Stimulated activated CD8-positive, alpha-beta memory T cell treated with anti-CD3 and anti-CD28 coated beads, Interleukin-4, amount 100 ng/mL, for 4 hours (primary cell): ENCODE measurements at places on chromosomes 16 and 17.

- no peak for DNase-seq
Measured at GRCh38 chr17:17926840-17927449, 45.3 kb downstream of the TOM1L2 start.

DNA sequence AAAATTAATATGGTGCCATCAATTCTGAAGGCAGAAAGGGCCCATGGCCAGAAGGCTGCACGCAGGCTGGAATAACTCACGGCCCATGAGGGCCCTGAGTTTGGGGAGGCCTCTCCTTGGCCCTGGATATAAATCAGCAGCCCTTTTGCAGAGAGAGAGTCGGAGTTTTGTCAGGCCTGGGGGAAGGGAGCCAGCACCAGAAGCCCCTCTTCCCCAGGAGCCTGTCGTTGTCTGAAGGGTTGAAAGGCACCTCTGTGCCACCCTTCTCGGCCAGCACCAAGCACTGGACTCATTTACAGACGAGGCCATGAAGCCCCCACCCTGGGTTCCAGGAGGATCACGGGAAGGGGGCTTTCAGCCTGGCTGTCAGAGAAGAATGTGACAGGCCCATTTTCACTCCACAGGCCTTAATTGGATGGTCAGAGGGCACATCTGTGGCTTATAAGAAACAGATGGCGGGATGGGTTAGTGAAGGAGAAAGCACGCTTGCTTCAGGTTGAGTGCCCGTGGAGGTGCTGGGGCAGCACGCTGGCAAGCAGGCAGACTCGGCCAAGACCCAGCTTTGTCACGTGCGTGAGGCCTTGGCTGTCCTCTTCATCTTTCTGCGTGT is 140.6 kb downstream of the CLEC16A start:
- DNase-seq = no peak

DNA sequence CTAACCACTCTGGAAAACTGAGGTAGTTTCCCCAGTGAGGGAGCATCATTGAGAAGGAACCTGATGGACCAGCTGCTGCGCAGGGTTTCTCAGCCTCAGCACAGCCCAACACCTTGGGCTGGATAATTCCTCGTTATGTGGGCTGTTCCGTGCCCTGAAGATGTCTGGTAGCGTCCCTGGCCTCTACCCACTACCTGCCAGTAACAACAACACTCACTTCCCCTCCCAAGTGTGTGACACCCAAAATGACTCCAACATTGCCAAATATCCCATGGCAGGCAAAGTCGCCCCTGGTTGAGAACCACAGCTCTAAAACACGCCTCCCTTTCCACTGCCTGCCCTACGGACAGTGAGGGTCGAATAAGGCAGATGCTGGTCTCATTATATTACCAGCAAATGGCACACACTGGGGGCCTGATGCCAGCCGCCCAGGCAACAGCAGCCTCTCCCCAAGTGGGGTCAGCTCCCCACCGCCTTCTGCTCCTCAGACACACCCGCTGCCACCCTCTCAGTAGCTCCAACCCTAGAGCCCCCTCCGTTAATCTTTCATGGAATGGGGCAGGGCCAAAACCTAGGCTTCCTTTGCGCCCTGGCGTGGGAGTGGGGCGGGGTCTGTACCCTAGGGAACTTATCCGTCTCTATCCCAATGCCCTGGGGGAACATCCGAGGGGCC is 1.0 kb downstream of the RHBDF2 start:
- no peak for DNase-seq

DNA sequence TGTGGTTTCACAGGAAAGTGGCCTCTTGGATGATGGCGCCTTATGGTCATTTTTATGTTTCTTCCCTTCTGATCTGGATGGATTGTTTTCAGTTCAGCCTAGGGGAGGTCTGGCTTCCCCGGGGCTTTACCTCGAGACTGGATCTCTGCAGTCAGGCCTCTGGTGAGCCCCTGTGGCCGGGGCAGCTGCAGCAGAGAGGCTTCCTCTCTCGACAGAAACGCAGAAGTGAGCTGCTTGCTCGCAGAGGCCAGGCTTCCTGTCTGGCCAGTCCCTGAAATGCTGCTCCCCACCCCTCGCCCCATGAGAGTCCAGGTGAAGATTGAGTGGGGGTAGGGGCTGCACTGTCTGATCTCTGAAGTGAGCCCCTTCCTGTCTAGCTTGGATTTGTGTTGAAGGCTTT is 44.0 kb downstream of the PLCG2 start:
- DNase-seq = no peak

GRCh38 chr16:70781800-70782199 is 19.2 kb downstream of the VAC14 start:
- no peak for DNase-seq

DNA sequence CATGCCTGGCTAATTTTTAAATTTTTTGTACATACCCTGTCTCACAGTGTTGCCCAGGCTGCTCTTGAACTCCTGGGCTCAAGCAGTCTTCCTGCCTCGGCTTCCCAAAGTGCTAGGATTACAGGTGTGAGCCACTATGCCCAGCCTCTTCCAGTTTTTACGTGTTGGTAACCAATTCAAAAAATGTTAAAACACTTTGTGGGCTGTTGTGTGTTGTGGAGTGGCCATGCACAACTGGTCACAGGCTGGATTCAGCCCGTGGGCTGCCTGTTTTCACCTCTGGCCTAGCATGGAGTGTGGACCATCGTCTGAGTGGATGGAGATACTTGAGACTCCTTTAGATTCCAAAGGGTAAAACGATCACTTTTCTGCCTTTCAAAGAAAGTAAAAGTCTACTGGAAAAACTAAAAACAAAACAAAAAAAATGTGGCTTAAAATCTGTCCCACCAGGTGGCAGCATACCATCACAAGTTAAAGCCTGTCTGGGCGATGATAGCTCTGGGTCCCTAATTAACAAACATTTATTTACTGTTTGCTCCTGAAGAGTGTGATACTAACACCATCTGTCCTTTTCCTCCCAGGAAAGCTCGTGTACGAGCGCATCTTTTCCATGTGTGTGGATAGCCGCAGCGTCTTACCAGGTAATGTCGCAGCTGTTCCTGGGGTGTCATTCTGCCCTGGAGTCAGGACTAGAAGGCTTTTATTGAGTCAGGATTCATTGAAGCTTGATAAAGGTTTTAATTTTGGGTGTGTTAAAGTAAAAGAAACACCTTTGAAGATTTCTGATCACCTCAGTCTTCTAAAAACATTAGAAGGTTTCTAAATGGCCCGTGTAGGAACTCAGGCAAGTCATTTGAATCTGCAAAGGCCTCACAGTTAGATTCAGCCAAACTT is 45.8 kb downstream of the VPS35L start:
- no peak for DNase-seq

DNA sequence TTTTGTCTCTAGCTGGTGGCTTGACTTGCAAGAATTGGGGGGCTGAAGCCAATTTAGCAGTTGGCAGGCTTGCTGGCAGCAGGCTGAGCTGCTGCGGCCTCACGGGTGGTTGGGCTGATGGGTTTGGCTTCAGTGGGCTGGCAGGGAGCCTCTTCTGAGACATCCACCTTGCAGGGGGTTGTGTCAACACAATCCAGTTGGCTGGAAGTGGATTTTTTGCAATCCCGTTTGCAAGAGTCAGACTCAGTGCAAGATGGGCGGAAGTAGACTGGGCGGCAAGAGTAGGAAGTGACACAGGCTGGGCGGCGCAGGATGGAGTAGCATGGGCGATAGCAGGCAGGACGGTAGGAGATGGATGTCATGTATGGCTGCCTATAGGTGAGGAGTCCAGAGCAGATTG is 1.5 kb downstream of the KRTAP16-1 start:
- no peak for DNase-seq
